ENCODE measurements at places on chromosomes 4 and X.

DNA sequence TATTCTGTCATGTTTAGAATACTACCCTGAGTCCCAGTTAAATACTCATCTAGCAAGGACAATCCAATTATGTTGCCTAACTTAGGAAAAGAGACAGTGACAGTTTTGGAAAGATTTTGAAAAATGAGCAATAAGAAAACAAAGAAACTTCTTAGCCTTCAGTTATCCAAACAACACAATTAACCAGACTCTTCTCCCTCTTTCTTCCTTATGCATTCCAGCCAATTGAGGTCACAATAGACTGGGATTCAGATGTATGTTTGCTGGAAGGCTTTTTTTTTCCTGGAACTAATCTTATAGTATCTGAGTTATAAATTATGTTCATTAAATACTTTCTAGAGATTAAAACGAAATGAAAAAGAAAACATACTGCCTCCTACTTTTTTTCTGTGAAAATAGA, 109.6 kb downstream of the GUCY2F start:
- no peak for DNase-seq

DNA sequence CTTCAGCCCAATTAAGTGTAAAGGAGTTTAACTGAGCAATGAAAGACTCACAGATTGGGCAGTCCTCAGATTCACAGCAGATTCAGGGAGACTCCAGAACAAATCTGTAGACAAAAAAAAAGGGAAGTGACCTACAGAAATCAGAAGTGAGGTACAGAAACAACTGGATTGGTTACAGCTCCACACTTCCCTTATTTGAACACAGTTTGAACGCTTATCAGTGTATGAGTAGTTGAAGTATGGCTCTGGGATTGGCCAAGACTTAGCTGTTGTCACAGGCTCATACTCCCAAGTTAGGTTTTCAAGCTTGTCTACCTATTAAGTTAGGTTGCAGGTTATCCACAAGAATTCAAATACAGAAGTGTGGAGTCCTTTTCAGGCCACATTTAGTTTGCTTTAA, 112.4 kb upstream of the ELOVL6 start:
- DNase-seq: peak; percentile 48

- DNase-seq: no peak
Observed at GRCh38 chrX:77771601-77772000, 14.4 kb downstream of the ATRX start.

DNA sequence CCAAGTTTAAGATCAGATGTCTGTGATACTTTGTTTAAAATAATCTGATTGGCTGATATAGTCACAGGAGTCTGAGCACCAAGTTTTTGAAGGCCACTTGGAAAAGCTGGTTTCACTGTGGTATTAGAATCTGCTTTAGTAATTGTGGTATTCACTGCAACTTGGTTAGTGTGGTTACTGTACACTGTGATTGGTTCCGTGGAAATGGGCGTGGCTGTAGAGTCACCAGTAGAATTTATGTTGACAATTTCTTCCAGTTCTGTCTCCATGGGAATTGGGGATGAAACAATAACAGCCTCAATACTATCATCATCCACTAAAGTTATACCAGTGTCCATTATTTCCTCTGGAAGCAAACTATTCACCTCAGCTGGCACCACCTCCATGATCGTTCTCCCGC, 26.2 kb downstream of the LIN54 start:
- DNase-seq: peak; percentile 38

DNA sequence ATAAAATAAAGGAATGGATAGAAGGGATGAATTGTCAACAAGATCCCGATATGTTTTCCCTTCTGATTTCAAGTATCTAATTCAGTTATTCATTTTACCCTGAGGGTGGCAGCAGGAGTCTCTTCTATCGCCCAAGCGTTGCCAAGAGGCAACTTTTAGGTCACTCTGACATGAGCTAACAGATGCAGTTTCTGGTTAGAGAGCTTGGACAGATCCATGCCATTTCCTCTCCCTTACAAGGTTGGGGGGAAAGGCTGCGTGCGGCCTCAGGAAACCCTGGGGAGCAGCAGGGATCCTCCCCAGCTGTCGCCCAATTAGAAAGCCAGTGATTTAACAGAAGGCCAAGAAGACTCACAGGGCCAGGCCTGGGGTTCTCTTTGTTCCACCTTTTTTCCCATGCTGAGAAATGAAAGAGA, 35.3 kb upstream of the WAS start:
- peak; percentile 57 for DNase-seq

DNA sequence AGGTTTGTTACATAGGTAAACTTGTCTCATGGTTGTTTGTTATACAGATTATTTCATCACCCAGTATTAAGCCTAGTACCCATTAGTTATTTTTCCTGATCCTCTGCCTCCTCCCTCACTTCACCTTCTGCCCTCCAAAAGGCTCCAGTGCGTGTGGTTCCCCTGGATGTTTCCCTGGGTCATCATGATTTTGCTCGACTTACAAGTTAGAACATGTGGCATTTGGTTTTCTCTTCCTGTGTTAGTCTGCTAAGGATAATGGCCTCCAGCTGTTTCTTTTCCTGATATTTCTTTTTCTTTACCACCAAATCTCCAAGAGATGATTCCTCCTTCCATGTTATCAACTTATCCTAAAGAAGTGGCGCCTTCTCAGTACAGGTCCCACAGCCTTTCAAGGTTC, 543.1 kb upstream of the ADGRL3 start:
- DNase-seq: no peak

DNA sequence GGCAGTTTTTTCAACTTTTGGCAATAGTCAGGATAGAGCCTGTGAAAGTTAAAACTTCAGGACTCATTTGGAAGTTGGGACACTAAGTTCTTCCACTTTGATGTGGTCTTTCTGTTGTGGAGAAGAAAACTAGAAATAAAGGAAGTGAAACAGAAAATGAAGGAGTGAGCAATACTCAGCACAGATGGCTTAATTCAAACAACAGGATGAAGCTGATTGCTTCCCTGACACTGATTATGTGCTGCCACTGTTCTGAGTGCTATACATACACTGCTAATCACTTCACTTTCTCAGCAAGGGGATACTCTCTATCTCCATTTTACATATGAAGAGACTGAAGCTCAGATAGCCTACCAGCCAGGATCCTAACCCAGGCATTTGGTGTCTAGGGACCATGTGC, 235.1 kb upstream of the CPEB2 start:
- DNase-seq: peak; percentile 76

- DNase-seq: no peak
Observed at GRCh38 chr4:17134100-17134499, 235.7 kb upstream of the LDB2 start.

DNA sequence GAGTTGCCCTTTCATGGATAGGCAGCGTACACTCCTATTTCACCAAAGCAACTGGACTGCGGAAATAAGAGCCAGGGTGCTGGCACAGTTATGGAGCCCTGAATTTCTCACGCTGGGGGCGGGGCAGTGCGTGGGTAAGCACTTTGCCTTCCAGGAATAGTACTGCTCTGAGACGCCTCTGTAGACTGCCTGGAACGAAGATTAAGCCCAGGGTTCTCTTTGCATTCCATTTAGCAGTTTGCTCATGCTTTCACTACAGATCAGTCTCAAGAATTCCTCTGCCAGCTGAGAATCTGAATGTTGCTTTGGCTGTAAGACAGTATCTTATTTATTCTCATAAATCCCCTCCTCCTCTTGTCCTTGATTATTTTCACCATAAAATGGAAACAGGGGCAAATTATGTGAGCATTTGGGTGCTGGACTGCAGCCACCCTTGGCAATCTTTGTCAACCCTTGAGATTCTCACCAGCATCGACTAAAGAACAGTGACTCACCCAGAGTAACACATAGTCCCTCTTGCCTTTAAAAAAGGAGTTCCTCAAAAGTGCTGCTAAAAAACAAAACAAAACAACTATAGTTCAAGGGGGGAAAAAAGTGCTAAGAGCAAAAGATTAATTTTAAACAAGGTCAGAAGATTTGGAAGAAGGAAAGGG, 88.9 kb upstream of the CITED1 start:
- DNase-seq: peak; percentile 54

- DNase-seq: no peak
Observed at GRCh38 chr4:73005514-73005913, 64.0 kb downstream of the COX18 start.

GRCh38 chrX:3450881-3451570, 104.6 kb upstream of the MXRA5 start:
- DNase-seq: no peak

GRCh38 chr4:75229806-75230570, 284.2 kb downstream of the RCHY1 start:
- DNase-seq: no peak

- DNase-seq: no peak
Observed at GRCh38 chrX:37716602-37717001, 31.0 kb downstream of the XK start.

DNA sequence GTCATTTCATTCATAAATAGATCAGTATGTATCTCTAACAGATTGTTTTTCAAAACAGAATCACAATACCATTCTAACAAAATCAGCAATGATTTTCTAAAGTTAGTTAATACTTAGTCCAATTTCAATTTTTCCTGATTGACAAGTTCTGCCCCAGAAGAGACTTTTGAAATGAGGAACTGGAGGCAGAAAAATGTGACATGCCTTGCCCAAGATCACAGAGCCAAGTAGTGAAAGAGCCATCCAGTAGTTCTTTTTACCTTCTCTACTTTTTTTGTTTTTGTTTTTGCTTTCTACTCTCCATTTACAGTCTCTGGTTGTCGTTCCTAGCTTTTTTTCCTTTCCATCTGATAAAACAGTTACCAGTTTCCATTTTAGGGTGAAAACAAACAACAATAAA, 129.3 kb upstream of the TMEM164 start:
- DNase-seq: peak; percentile 50

DNA sequence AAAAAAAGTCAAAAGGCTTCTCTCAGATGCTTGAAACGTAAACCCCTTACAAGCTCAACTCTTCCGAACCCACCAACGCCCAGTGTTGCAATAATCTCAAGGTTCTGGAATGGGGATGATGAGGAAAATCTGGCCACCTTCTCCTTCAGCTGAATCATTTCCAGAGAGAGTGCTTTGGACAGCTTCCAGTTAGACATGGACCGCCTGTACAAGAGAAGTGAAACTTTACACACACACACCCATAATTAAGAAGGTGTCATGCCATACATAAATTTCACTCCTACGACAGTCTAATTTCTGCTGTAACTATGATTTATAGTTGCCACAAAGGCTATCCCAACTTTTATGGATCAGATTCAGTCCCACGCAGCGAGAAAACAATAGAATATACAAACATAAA, 72.3 kb downstream of the PRKG2 start:
- no peak for DNase-seq

GRCh38 chr4:89380980-89381379, 73.4 kb upstream of the GPRIN3 start:
- DNase-seq: no peak

GRCh38 chr4:53576676-53577372, 14.5 kb downstream of the LNX1 start:
- no peak for DNase-seq

DNA sequence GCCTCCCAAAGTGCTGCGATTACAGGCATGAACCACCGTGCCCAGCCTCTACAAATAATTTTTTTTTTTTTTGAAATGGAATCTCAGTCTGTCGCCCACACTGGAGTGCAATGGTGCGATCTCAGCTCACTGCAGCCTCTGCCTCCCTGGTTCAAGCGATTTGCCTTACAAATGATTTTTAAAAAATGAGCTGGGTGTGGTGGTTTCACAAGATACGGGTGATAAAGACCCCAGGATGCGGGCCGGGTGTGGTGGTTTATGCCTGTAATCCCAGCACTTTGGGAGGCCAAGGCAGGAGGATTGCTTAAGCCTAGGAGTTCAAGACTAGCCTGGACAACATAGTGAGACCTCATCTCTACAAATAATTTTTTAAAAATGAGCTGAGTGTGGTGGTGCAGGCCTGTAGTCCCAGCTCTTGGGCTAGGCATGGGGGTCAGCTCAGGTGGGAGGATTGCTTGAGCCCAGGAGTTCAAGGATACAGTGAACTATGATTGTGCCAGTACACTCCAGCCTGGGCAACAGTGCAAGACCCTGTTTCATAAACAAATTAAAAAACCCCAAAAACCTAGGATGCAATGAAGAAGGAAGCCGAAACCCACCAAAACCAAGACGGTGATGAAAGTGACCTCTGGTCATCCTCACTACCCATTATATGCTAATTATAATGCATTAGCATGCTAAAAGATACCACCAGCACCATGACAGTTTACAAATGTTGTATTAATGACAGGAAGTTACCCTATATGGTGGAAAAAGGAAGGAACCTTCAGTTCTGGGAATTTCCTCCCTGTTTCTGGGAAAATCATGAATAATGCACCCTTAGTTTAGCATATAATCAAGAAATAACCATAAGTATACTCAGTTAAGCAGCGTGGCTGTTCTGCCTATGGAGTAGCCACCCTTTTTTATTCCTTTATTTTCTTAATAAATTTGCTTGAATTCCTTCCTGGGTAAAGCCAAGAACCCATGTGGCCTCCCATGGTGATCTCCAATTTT, 27.7 kb downstream of the PDGFRA start:
- no peak for DNase-seq

- DNase-seq: no peak
Observed at GRCh38 chrX:3768881-3769280, 55.4 kb upstream of the PRKX start.

- no peak for DNase-seq
Observed at GRCh38 chr4:185068837-185069236, 50.5 kb downstream of the HELT start.

DNA sequence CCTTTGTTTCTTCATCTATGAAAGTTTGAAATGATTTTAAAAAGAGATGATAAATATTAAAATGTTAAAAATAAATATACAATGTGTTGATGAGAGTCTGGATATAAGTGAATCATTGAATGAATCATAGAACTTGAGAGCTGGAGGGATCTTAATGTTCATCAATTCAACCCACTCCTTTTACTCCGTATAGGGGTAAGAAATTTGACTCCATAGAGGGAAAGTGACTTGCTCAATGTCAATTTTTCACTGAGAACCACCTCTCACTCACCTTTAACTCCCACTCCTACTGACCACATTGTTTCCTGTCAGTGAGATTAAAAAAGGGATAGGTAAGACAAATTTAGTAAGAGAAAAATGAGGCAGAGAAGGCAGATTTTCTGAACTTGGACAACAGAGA, 557.2 kb upstream of the GRIA3 start:
- no peak for DNase-seq

- peak; percentile 48 for DNase-seq
Observed at GRCh38 chr4:57110640-57111511, 691 bp upstream of the IGFBP7 start.

DNA sequence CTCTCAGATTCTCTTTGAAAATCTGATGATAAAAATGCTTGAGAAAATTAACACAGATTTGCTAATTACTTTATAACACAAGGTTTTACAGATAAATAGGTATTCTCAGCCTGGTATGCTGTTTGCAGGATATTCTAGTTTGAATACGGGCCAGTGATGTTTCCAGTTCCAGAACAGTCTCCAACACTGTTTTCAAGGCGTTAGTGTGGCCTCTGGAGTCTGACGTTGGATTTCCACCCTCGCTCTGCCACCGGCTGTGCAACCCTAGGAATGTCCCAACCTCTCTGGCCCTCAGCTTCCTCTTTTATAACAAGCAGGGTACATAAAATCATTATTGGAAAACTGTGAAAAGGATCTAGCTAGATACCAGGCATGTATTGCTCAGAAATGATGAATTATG, 23.8 kb upstream of the CYP4V2 start:
- DNase-seq: no peak

GRCh38 chrX:40157228-40158035, 59.7 kb upstream of the BCOR start:
- DNase-seq: no peak

Data from inflammatory macrophage treated with lipopolysaccharide for 4 hours (primary cell).